ENCODE measurements at places on chromosomes 5 and 9. TPM values are rescaled to one million over a fixed set of nuclear protein-coding genes. Genes with fewer than 3 reads are reported as not detected.

DNA sequence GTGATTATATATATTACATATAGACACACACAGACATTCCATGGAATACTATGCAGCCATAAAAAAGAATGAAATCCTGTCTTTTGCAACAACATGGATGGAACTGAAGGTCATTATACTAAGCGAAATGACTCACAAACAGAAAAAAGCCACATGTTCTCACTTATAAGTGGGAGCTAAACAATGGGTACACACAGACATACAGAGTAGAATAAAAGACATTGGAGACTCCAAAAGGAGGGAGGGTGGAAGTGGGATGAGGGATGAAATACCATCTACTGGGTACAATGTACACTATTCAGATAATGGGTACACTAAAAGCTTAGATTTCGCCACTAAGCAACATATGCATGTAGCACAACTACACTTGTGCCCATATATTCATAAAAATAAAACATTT lies 170.0 kb upstream of the RGMB start:
- no peaks in the 10 kb centered on the region for H3K27me3 ChIP-seq
- H3K27ac ChIP-seq, result no peak overlapping the region
- no peak for DNase-seq
- H3K36me3 ChIP-seq, result no peaks in the 10 kb centered on the region
- H3K4me1 ChIP-seq, result no peaks in the 10 kb centered on the region
- no peak overlapping the region for H3K4me3 ChIP-seq

- no peaks in the 10 kb centered on the region for H3K36me3 ChIP-seq
- no peak for DNase-seq
- H3K4me1 ChIP-seq, result peaks cover 18% of the 10 kb centered on the region
- no peaks in the 10 kb centered on the region for H3K27me3 ChIP-seq
Measured at GRCh38 chr9:79667120-79667519, 95.4 kb downstream of the TLE4 start.

- H3K4me1 ChIP-seq, result no peaks in the 10 kb centered on the region
- no peak for DNase-seq
- H3K27ac ChIP-seq, result no peak overlapping the region
- H3K27me3 ChIP-seq, result no peaks in the 10 kb centered on the region
- H3K36me3 ChIP-seq, result no peaks in the 10 kb centered on the region
- H3K4me3 ChIP-seq, result no peak overlapping the region
Measured at GRCh38 chr5:147346006-147346561, 111.3 kb downstream of the STK32A start.

DNA sequence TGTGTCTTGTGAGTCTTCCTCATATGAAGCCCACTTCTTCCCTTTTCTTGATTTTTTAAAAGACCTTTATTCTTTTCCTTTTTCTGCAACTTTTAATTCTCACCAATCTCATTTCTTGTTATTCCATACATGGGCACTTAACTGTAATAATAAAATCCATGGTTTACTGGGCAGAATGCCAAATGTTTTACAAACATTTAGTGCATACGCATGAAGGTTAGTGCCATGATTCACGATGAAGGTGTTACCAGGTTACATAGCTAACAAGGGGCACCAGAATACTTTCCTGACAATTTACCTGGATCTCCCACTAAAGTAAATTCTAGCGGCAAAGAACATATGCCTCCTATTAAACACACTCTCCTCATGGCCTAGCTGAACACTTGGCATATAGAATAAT lies 28.5 kb downstream of the MAN2A1 start:
- no peaks in the 10 kb centered on the region for H3K36me3 ChIP-seq
- H3K4me3 ChIP-seq, result no peak overlapping the region
- DNase-seq, result no peak
- no peak overlapping the region for H3K27ac ChIP-seq
- H3K27me3 ChIP-seq, result no peaks in the 10 kb centered on the region

FBLL1 gene
- total RNA-seq, result not detected

DNA sequence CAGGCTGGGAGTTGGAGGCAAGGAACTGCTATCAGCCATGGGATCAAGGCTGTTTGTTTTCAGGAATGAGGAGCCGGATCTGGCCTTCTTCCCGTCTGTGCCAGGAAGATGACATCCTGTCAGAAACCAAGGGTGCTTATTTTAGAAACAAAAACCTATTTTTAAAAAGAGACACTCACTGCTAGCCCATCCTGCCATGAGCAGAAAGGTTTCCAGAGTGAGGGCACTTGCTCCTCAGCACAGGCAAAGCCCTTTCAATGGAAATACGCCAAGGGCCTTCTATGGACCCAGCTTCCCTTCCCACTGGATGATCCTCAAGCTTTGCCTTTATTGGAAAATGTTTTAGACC lies 132.6 kb upstream of the FSTL4 start:
- no peaks in the 10 kb centered on the region for H3K27me3 ChIP-seq
- no peak overlapping the region for H3K4me3 ChIP-seq
- H3K36me3 ChIP-seq, result no peaks in the 10 kb centered on the region
- no peak for DNase-seq

NSA2 gene
- total RNA-seq, result 119 TPM

SERF1A gene
- total RNA-seq, result 7.6 TPM

GRCh38 chr5:96434201-96434645 lies 1.2 kb upstream of the PCSK1 start:
- H3K36me3 ChIP-seq, result no peaks in the 10 kb centered on the region
- H3K27me3 ChIP-seq, result no peaks in the 10 kb centered on the region
- peaks cover 17% of the 10 kb centered on the region for H3K4me1 ChIP-seq
- no peak for DNase-seq
- H3K27ac ChIP-seq, result no peak overlapping the region

Data from vagina (tissue), 2 donors.